SHP77 (cell line): ENCODE measurements at places on chromosomes 1 and 21.

- DNase-seq: no peak
These were observed 34.2 kb upstream of the PBX1 start for GRCh38 chr1:164524810-164525209.

GRCh38 chr1:91761295-91761721, 124.6 kb downstream of the TGFBR3 start:
- no peak for DNase-seq

GRCh38 chr1:237903961-237904360, 13.2 kb upstream of the ZP4 start:
- no peak for DNase-seq

GRCh38 chr1:45753248-45754037, 3.0 kb upstream of the IPP start:
- DNase-seq: no peak

- no peak for DNase-seq
These were observed 134.2 kb downstream of the PGBD5 start for GRCh38 chr1:230291731-230292620.

GRCh38 chr1:17307329-17307728, 668 bp upstream of the PADI4 start:
- no peak for DNase-seq

GRCh38 chr21:31368361-31368760, 24.3 kb upstream of the TIAM1 start:
- DNase-seq: no peak

GRCh38 chr1:81801651-81802456, 1.1 kb downstream of the ADGRL2 start:
- peak; percentile 40 for DNase-seq

GRCh38 chr1:22806584-22806983, 95.9 kb downstream of the EPHB2 start:
- DNase-seq: no peak

DNA sequence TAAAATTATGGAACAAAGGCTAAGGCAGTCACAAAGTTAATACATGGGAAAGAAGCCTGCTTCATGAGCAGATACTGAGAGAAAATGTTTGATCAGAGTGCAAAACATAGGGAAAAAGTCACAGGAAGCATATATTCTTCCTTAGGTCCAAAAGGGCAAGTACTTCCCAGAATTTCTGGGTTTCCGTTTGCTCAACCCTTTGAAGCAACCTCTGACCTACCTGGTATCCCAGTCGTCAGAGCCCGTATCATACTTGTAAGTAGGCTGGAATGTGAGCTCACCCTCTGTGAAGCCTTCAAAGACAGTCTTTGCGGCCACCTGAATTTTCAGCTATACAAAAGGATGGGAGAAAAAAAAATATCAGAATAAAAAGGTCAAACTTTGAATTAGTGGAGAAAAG, 20.5 kb upstream of the MTF1 start:
- DNase-seq: no peak

GRCh38 chr1:203272633-203273205, 32.6 kb upstream of the BTG2 start:
- no peak for DNase-seq

DNA sequence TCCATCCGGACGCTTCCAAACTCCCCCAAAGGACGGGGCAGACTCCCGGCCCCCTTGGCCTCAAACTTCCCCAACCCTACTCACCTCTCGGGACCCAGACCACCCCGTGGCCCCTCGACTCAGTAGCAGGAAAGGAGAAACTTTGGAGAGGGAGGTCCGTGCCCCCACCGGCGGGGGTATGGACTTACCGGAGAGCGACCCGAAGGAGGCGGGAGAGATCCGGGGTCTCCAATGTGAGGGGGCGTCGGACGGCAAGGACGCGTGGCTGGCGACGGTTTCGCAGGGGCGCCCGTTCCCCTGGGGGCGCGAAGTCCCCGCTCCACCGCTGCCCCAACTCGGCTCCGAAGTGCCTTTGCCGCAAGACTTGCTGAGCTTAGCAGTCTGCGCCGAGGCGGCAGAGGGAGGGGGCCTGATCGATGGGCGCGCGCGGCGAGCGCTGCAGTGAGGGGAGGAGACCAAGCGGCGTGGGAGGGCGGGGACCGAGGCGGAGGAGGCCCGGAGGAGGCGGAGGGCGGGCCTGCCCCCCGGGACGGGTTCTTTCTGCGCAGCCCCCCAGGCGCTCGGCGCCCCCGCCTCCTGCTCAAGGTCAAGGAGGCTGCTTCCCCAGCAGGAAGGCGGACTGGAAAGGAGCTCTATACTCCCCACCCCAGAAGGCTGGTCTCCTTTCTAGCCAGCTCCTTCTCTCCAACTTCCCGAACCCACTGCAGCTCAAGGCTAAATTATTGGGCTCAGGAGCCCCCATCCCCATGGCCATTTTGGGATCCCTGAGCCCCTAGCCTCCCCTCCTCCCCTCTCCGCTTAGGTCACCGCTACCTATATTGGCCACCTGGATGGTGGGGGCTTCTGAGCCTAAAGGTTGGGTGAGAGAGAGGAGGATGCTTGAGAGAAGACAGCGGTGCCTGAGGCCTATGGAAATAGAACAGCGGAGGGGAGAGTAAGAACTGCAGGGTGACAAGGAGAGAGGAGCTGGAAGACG, at the start of gene SYT2:
Gene SYT2, minus strand, starts transcription at position 385 of the 976 bp plus-strand sequence. CDS start 104,682 bp downstream, outside the sequence.
- DNase-seq: no peak

GRCh38 chr1:107135463-107135862, 5.4 kb upstream of the NTNG1 start:
- no peak for DNase-seq

- no peak for DNase-seq
These were observed 73.5 kb downstream of the PUM1 start for GRCh38 chr1:30991862-30992606.

DNA sequence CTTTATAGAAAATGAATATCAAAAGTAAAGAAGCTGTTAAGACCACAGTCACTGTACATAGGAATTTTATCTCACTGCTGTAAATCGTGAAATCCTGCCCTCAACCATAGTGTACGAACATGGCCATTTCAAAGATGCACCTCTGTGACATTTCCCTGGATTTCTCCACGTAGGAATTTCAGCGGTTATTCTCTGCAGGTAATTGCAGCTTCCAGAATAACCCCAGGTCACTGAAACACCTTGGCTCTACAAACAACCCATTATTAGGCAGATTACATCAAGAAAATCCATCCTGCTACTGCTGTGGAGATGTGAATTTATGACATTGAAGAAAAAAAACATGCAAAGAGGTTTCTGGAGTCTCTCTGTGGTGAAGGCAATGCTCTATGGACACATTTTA, 196.2 kb upstream of the USP25 start:
- no peak for DNase-seq

GRCh38 chr1:213988507-213989001, 781 bp downstream of the PROX1 start:
- DNase-seq: no peak

GRCh38 chr21:37767984-37768383, 148.3 kb downstream of the KCNJ6 start:
- DNase-seq: no peak
